T-helper 2 cell (primary cell): ENCODE measurements at places on chromosomes 16 and 17.

DNA sequence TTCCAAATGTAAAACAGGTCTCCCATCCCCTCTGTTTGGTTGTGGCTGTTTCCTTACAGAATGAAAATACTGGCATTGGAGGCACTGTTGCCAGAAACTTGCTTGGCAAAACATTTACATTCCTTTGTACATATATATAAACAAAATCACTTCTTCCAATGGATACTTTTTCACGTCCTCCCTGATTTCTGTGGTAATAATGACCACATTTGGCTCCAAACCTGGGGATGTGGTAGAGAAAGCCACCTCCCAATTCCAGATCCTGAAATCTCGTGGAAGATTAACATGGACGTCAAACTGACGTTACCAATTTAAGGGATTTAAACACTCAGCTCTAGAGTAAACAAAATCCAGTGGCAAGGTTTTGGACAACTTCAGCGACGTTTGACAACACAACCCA, 370.8 kb upstream of the ZFHX3 start:
- no peak for DNase-seq

DNA sequence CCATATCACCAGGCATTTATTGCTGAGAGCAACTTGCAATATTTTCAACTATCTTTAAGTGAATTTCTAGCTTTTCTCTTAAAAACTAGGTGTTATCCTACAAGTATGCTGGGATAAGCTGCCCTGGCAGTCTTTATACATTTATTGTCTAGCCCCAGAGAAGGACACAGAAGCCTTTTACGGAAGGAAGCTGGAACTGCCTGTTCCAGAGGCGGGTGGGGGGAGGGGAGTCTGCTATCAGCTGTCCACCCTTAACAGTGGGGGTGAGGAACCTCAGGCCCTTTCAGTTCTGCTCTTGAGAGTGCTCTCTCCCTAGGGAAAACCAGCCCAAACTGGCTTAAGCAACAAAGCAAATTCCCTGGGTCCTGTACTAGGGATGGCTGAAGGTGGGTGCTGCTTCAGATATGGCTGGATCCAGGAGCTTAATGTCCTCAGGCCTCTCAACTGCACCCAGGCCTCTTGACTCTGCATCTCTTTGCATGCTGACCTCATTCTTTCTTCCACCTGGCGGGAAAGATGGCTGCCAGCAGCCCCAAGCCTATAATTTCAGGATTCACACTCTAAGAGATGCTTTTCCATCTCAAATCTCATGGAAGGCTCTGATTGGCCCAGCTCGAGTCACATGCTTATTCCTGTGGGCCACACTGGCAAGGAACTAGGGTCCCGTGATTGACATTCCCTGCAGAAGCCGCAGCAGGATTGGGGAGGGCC, 16.6 kb downstream of the NAGPA start:
- no peak for DNase-seq

DNA sequence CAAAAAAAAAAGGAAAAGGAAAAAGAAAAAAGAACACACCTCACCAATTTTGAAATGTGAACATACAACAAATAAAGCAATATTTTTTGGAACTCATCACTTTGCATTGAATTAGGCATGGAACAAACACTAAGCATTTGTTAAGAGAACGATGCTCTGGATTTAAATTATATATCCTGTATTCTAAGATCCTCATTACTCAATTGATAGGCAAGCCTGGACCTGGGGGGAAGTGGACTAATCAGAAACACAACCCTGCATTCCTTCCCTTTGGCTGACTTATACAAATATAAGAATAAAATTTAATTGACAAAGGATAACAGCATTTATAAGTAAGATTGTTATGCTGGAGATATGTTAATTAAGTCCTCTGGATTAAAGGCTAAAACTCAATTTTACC, 2.2 kb downstream of the GJC1 start:
- DNase-seq = no peak

- DNase-seq = no peak
These were observed 71.5 kb downstream of the RAP1GAP2 start for GRCh38 chr17:2867441-2868424.

DNA sequence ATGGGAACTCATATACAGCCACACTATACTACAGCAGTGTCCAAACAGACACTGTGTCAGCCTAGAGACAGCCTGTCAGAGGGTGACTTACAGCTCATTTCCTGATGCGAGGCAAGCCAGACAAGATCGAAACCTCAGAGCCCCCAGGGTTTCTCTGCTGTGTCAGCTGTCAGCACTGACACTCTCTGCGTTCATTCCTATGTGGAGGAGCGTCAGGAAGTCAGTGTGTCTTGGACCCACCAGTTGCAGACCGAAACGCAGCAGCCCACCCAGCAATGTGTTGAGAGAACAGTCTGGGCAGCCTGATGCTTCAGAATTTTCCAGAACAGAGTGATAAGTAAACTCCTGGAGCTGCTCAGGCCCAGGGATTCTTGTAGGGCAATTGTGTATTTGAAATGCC, 20.6 kb upstream of the MAPT start:
- DNase-seq = no peak

GRCh38 chr17:9108146-9108545, 86.8 kb downstream of the NTN1 start:
- no peak for DNase-seq

- no peak for DNase-seq
These were observed 610 bp downstream of the VPS4A start for GRCh38 chr16:69311533-69312387.

GRCh38 chr17:82320140-82320840, 2.9 kb upstream of the CD7 start:
- no peak for DNase-seq

DNA sequence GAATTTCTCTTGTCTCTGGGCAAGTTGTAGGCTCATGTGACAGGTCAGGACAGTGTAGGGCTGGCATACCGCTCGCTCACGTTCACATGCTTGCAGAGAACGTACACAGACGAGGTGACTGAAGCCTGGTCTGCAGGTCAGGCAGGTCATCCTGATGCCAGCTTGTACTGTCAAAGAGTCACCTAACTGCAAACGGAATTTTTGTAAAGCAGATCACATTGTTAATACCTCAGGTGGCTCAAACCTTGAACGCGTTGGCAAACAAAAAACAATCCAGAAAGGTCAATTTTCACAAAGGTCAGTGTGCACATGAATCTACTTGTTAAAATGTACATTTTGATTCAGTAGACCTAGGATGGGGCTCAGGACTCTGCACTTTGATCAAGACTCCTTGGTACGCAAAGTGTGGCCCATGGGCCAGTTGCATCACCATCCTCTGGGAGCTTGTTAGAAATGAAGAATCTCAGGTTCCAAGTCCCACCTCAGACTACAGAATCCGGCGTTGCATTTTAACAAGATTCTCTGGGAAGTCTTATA, 28.6 kb downstream of the ANKRD40 start:
- no peak for DNase-seq

DNA sequence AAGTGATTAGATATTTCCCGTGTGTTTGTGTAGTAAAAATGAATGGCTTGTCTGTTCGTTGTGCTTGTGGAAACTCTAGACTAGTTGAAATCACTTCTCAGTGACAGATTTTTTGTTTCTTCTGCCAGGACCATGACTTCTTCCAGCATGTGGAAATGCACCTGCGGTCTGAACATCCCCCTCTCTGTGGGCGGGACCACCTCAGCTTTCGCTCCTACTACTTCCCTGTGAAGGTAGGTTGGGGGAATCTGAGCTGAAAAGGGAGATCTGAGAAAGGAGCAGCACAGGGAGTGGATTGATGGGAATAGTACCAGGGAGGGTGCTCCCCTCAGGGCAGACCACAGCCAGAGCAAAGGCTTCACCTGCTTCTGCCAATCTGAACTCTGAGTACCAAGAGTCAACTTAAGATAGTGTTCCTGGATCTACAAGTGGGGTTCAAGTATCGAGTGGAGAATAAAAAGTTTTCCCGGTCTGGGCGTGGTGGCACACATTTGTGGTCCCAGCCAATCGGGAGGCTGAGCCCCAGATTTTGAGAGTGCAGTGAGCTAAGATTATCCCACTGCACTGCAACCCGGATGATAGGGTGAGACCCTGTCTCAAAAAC, 47.5 kb downstream of the SF3B3 start:
- no peak for DNase-seq

GRCh38 chr16:70432723-70433457, 6.0 kb downstream of the ST3GAL2 start:
- no peak for DNase-seq

GRCh38 chr16:610513-611381, 20.0 kb upstream of the WFIKKN1 start:
- DNase-seq = no peak

- DNase-seq = no peak
These were observed 2.6 kb downstream of the CPD start for GRCh38 chr17:30381340-30381659.

- no peak for DNase-seq
These were observed 208.7 kb downstream of the KCNJ2 start for GRCh38 chr17:70378076-70378475.

GRCh38 chr17:15963670-15964110, 18.8 kb downstream of the ADORA2B start:
- no peak for DNase-seq

DNA sequence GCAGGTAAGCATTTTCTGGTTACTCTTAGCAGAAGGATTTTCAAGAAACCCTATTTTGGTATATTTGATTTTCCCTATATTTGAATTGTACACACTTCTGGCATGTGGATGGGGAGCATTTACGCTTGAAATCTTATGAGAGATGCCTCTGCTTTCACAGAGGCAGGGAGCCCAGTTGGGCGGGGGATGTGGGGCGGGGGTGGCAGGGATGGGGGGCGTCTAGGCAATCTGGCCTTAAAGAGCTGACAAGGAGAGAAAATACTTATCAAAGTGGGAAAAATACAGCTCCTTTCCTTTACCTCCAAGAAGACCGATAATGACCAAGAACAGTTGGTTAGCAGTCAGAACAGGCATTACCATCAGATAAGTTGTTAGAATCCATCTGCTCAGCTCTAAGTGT, 79.1 kb upstream of the NUDT7 start:
- no peak for DNase-seq

DNA sequence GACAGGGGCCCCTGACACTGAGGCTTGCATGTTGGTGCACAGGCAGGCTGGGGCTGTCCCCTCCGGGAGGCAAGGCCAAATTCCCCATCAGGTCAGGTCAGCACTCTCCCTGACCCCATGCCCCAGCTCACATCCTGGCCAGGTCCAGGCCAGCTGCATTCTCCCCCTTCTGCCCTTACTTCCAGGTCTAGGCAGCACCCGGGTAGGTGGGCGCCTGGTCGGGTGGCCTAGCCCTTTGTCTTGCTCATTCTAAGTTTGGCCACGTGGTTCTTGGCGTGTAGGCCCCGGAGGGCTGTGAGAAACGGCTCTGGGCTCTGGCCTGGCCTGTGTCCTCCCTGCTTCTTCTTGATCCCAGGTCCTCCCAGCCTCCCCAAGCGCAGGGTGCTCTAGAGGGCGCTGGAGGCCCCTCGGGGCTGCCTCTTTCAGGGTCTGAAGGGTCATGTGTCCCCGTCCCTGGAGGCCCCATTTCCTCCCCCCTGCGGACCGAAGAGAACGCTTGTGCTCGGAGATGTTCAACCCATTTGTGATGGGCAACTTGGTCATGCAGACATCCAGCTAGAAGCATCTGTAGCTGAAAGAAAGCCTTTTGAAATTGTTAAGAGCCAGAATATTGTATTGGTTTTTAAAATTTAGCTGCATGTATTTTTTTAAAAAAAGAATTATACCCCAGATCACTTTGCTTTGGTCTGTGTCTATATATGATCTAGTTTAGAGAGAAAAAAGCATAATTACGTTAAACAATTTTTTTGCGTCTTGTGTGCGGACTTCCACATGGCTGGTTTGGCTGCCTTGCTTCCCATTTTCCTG, 6.7 kb downstream of the BAHCC1 start:
- DNase-seq = no peak

DNA sequence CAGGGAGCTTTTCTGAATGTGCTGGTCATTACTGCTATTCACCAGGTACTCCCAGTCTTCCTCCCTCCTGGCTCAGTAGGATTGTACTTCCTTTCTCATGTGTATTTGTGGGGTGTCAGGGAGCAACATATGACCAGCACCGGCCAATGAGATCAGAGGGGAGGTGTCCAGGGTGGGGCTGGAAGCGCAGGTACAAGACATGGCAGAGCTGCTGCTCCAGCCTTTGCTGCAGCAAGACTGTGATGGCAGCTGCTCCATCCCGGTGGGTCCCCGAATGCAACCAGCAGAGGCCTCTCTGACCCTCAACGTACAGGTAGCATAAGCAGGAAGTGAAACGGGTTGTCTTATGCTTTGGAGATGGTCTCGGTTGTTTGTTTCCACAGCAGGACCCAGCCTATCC, 53.8 kb upstream of the CACNG5 start:
- no peak for DNase-seq

DNA sequence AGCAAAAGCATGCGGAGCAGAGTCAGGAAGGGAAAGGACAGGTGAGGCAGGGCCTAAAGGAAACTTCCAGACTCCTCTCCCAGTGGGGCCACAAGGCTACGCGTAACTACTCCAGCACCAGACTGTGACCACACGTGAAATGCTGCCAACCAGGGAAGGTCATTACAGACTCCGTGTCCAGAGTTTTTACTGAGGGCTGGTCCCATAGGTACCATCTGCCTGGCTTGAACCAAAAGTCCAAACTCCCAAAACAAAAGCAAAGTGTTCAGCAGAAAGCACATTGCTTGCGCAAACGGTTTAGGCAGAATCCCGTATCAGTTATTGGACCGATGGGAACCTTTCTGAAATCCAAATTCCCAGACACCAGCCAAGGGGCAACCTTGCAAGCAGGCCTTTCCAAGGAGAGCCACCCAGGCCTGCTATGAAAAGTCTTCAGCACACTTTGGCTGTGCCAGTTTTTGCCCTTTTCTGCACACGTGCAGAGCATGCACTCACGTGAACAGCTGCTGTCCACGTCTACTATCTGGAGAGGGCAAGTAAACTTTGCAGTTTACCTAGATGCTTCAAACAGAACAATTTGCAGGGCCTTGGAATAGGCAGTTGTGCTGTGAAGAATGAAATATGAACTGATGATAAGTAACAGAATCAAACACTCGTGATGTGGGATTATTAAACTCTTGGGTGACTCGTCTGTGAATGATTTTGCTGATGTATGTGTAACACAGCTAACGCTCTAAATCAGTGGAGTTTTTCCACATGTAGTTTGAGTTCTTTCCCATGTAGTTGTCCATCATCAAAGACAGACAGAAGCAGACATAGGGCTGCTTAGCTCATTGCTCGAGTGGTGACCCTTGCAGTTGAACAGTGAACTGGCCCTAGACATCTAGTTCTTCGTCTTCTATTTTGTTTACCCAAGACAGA, 58.1 kb upstream of the CRISPLD2 start:
- no peak for DNase-seq

GRCh38 chr16:66616169-66616568, 11.7 kb downstream of the CMTM3 start:
- no peak for DNase-seq

GRCh38 chr16:2160915-2161551, 5.5 kb downstream of the TRAF7 start:
- DNase-seq = no peak

- no peak for DNase-seq
These were observed 6.8 kb upstream of the FOXN1 start for GRCh38 chr17:28499364-28499664.

GRCh38 chr17:66386498-66387351, 84.3 kb downstream of the PRKCA start:
- DNase-seq = no peak

DNA sequence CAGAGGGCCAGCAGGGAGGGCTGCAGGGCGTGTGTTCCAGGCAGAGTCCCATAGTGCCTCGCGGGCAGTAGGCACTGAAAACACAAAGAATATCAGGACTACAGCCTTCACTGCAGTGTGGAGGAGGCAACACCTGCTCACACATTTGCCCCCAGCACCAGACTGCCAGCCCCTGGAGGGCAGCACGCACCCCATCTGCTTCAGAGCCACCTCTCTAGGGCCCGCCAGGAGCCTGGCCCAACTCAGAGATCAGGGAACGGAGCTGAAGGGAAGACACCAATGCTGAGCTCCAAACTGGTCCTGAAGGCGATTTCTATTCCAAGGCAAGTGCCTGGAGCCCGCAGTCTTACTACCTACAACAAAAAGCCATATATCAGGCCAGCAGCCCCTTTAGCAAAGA, 130.3 kb downstream of the ZNF423 start:
- DNase-seq = no peak
